ENCODE measurements at places on chromosomes 6 and 20.

DNA sequence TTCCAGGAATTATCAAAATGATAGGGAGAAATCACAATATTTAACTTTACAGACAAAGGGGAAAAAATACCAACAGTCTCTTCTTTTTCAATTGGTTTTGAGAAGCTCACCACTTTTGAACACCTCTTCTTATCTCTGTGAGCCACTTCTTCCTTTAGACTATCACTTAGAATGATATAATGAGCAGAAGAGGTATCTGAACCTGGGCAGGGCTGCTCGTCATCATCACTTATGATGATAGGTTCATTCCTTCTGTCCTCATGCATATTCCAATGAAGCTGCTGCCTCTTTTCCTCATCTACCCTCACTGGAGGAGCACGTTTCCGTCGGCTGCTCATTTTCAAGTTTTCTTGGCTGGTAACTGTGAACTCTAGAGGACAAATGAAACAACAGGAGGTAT is 9.2 kb downstream of the SHPRH start:
- no peak for DNase-seq

DNA sequence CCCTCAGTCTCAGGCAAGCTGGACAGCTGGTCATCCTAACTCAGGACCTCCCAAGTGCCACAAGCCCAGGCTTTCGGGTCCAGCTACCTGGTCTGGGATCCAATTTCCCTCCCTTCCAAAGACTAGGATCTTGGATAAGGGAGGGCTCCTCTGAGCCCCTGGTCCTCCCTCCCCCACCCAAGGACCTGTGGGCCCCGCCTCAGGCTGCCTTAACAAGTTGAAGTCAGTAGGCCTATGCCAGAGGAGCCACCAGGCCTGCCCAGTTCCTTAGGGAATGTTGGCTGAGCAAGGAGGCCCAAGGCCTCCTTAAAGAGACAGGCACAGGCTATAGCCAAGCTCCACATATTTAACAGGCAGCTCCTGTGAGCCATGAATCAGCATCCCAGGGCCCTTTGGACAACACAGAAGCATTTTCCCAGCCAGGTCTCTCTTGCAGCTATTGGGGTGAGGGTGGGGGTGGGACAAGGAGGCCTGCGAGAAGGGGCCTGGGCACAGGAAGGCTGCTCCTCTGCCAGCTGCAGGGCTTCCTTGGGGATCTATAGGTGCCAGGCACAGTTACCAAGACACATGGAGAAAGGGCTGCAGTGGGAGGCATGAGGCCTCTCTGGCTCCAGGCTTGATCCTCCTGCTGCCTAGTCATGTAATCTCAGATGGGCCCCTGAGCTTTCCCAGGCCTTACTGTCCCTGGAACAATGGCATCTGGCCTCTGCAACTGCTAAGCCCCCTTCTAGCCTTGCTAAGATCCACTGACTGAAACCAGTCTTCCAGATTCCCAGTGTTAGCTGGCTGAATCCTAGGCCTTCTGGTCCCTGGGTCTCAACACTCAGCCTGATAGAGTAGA is 27.4 kb upstream of the NOL4L start:
- no peak for DNase-seq

DNA sequence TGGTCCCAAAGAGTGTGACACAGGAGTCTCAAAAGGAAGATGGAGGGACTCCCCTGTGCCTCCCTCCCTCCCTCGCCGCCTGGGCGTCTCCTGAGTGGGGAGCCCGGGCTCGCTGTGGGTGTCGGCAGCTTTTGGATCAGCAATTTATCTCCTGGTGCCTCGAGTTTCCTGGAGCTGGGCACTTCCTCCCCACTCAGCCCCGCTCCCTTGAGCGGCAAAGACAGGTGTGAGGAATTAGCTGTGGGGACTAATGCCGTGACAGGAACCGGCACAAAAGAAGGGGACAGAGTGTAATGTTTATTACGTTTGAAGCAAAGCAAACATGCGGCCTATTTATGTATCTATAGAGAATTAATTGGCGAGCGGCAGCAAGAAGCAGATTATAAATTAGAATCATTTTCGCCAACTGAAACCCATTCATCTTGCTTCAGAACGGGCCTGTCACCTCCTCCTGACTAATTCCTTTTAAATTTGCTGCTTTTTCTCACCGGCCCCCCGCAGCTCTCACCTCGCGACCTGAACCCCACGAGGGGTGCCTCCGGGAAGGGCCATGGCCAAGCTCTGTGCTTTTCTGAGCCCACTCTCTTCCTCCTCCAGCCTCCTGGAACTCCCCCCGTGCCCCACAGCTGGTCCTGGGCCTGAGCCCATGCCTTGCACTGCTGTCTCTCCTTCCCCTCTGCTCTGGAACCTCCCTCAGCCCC is 8.8 kb upstream of the CDH22 start:
- no peak for DNase-seq

- DNase-seq = peak; percentile 59
Measured at GRCh38 chr6:168371981-168372711, 52.6 kb upstream of the DACT2 start.

GRCh38 chr6:143224516-143224915 is 163.8 kb downstream of the AIG1 start:
- no peak for DNase-seq

- DNase-seq = no peak
Measured at GRCh38 chr6:117512987-117513573, 30.6 kb downstream of the DCBLD1 start.

- no peak for DNase-seq
Measured at GRCh38 chr20:21104466-21104761, 1.7 kb downstream of the LINC00237 start.

- peak; percentile 43 for DNase-seq
Measured at GRCh38 chr20:64129146-64129782, 21.9 kb upstream of the NPBWR2 start.

DNA sequence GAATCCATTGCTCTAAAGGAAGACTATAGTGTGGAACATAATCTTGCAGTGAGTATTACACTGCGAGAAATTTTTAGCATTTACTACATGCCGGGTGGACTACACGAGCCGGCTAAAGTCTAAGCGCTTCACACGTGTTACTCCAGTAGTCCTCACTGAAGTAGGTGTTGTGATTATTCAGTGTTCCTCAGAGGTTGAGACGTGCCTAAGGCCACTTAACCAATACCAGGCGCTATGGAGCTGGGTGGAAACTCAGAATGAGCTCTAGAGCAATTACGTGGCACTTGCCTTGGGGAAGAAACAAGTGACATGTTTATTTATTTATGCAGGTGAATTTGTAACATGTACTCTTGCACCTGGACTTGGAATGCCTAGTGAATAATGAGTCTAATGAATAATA is 46.4 kb downstream of the SASH1 start:
- no peak for DNase-seq

DNA sequence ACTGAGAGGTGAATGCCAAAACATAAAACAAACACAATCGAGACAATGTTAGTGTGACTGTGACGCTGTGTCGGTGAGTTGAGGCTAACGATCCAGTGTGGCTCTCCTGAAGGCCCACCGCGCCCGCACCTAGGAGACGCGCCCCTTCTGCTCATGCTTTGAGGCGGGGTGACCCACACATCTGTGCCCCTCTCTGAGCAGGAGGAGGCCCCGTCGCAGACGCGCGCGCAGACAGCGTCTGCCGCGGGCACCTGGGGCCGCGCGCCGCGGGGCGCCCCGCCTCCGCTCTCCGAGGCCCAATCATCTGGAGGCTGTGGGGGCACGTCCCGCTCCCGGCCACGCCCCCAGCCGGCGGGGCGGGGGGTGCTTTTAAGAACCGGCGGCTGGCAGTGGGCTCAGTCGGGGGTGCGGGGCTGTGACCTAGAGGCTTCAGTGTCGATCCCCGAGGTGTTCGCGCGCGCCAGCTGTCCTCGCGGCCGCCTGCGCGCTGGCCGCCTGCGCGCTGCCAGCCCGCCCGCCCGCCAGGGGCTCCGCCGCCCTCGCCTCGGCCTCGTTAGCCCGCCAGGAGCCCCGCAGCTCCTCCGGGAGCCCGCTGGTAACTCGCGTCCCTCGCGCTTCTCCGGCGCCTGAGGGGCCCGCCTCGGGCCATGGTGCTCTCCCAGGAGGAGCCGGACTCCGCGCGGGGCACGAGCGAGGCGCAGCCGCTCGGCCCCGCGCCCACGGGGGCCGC is at the start of gene SLC16A10:
Gene SLC16A10, plus strand, starts transcription at position 398 of the 730 bp plus-strand sequence. Its CDS starts 250 bp downstream, at position 648.
- DNase-seq = peak; percentile 36

DNA sequence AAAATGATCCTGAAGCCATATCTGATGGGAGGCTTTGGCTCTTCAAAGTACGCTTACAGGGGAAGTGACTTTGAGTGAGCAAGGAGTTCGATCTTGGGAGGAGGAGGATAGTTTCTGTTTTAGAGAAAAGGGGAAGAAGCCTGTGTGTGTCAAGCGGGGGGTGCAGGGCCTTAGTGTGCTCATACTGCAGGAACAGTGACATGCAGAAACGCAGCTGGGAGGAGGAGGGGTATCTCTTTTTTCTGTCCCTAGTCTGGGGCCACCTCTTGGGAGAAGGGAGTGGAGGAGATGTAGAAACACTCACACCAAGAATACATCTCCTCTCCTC is 19.8 kb downstream of the SIRPD start:
- peak; percentile 73 for DNase-seq

GRCh38 chr6:154548130-154548830 is 37.8 kb upstream of the CNKSR3 start:
- no peak for DNase-seq

- DNase-seq = no peak
Measured at GRCh38 chr20:61253264-61253639, 1.2 kb downstream of the CDH4 start.

DNA sequence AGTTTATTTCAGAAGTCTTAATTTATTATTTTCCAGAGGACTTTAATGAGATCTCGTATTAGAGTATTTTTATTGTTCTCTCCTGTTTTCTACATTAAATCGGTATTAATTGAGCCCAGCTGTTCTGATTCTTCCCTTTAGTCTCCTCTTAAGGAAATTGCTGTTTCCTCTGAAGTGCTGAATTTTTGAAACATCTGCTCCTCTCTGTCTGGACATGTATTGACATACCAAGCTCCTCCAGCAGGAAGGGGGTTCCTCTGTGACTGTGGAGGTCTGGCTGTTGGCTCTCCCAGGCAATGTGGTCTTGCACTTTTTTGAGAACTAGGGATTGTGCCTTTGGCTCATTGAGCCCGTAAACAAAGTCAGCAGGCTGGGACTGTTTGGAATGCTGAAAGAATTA is 74.9 kb downstream of the MAP3K4 start:
- DNase-seq = no peak

DNA sequence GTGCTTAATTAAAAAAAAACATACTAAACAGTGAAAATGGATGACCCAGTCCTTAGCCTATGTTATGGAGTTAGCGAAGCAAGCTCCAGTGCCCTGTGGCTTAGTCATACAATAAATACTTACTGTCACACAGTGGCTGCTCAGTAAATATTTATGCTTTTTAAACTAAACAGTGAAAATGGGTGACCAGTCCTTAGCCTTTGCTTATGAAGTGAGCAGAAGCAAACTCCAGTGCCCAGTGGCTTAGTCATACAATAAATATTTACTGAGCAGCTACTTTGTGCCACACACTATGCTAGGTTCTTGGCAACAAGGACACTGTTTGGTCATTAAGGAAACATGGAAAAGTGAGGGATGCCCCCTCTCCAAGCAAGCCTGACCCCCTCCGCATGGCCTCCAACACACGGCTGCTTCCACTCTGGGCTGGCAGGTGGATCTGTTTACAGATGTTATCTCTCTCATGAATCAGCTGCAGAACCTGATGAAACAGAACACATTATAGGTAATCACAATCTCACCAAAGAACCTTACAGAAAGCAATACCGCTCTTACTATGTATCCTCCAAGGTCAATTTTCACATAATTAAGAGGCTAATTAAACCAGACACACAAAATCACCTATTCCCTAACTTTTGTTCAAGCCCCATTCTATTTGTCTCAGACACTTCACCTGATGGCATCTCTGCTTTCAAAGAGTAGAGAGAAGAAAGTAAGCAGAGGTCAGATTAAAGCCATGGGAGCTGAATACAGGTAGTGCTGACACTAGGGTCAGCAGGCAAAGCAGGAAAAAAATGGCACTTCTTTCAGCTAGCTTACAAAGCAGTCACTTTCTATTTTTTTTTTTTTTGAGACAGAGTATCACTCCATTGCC is 27.3 kb downstream of the CDK5RAP1 start:
- no peak for DNase-seq

DNA sequence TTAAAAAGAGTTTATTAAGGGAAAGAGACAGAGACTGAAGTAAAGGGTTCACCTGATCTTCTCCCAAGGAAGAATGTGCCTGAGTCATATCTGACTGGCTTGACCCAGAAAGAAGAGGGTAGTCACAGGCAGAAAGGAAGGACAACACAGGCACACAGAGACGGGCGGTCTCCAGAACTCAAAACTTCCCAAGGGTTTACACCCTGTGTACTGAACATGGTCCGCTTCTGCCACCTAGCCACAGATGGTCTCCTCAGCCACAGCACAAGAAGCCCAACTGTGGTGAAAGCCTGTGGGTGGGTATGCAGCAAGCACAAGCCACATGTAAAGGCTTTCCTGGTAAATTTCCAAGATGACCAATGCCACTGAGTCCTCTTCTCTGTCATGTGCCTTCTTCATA is 17.2 kb downstream of the UNC5CL start:
- no peak for DNase-seq
